ENCODE measurements at places on chromosomes 4 and X. TPM values are rescaled to one million over a fixed set of nuclear protein-coding genes. Genes with fewer than 3 reads are reported as not detected.
A peak's percentile ranks its signal among the peaks of the same experiment; 100 is the strongest.

GRCh38 chr4:145716661-145717200 lies 36.8 kb downstream of the C4orf51 start:
- no peaks in the 10 kb centered on the region for H3K36me3 ChIP-seq
- DNase-seq = no peak
- H3K27ac ChIP-seq = peak overlapping the region; percentile 83
- H3K27me3 ChIP-seq = no peaks in the 10 kb centered on the region
- no peak overlapping the region for H3K4me3 ChIP-seq
- H3K4me1 ChIP-seq = peaks cover 26% of the 10 kb centered on the region

GRCh38 chr4:54093324-54094240 lies 6.4 kb upstream of the GSX2 start:
- no peak overlapping the region for H3K27ac ChIP-seq
- no peaks in the 10 kb centered on the region for H3K36me3 ChIP-seq
- no peak overlapping the region for H3K4me3 ChIP-seq
- no peak for DNase-seq
- H3K27me3 ChIP-seq = peaks cover 86% of the 10 kb centered on the region

Gene MYOZ2
- polyA plus RNA-seq = 196 TPM

DNA sequence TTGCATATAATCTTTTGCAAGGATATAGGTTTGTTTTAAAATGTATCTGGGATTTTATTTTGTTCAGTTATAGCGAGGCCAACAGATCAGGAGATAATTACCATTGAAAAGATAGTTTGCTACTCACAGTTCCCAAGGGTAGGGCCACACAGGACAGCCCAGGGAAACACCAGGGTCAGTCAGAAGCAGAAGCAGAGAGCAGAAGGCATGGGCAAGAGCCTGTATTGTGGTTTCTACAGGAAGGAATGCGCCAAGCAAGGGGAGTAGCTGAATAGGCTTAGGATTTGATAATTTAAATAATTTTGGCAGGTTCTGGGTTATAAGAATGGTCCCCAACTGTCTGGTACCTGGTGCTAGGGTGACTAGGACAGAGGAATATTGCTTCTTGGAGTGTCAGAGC lies 61.6 kb downstream of the SYNPO2 start:
- H3K27me3 ChIP-seq = no peaks in the 10 kb centered on the region
- no peaks in the 10 kb centered on the region for H3K36me3 ChIP-seq
- no peak for DNase-seq
- H3K27ac ChIP-seq = no peak overlapping the region
- no peaks in the 10 kb centered on the region for H3K4me1 ChIP-seq

Gene ZMAT1
- polyA plus RNA-seq = 5.5 TPM

- no peak overlapping the region for H3K27ac ChIP-seq
- no peaks in the 10 kb centered on the region for H3K36me3 ChIP-seq
- no peaks in the 10 kb centered on the region for H3K27me3 ChIP-seq
- no peak for DNase-seq
- no peaks in the 10 kb centered on the region for H3K4me1 ChIP-seq
Measured at GRCh38 chr4:86368433-86368832, 8.6 kb upstream of the MAPK10 start.

GRCh38 chrX:12946838-12947544 lies 27.9 kb upstream of the TMSB4X start:
- peaks cover 27% of the 10 kb centered on the region for H3K27me3 ChIP-seq

DNA sequence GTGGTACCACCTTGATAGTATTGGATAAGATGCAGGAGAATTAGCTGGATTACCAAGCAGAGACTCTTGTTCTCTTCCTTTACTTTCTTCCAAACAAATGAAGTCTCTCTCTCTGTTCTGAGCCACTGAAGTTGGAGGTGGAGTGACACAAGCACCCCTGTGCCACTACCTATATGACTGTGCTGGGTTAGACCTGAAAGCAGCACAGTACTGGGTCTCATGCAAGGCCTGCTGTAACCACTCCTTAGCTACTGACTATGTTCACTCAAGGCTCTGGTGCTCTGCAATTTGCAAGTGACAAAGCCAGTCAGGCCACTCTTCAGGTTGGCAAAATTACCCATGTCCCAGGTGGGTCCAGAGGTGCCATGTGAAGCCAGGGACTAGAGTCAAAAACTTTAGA lies 389.6 kb upstream of the MAOA start:
- peaks cover 9% of the 10 kb centered on the region for H3K27me3 ChIP-seq
- no peaks in the 10 kb centered on the region for H3K4me1 ChIP-seq
- DNase-seq = no peak

DNA sequence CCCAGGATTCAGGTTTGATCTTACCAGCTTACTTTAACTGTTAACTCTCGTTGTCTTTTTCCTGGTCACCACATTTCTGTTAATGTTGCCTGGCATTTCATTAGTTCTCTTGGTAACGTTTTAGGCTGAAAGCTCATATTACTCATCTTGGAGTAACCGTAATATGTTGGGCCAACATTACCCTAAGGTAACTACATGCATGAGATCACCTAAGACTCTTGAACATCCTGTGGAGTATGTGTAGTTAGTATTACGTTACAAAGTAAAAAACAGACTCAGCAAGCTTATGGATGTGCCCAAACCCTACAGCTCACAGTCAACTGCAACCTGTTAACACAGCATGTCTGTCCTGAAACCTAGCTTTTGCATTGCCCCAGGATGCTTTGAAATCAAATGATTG lies 203.3 kb upstream of the HS3ST1 start:
- H3K4me3 ChIP-seq = no peak overlapping the region
- H3K4me1 ChIP-seq = no peaks in the 10 kb centered on the region
- H3K27ac ChIP-seq = no peak overlapping the region
- no peak for DNase-seq

Gene CT45A2
- not detected for polyA plus RNA-seq

GRCh38 chrX:37787423-37787869 lies 7.6 kb downstream of the CYBB start:
- no peaks in the 10 kb centered on the region for H3K36me3 ChIP-seq
- H3K4me3 ChIP-seq = no peak overlapping the region

Gene IDUA
- polyA plus RNA-seq = 12.6 TPM

DNA sequence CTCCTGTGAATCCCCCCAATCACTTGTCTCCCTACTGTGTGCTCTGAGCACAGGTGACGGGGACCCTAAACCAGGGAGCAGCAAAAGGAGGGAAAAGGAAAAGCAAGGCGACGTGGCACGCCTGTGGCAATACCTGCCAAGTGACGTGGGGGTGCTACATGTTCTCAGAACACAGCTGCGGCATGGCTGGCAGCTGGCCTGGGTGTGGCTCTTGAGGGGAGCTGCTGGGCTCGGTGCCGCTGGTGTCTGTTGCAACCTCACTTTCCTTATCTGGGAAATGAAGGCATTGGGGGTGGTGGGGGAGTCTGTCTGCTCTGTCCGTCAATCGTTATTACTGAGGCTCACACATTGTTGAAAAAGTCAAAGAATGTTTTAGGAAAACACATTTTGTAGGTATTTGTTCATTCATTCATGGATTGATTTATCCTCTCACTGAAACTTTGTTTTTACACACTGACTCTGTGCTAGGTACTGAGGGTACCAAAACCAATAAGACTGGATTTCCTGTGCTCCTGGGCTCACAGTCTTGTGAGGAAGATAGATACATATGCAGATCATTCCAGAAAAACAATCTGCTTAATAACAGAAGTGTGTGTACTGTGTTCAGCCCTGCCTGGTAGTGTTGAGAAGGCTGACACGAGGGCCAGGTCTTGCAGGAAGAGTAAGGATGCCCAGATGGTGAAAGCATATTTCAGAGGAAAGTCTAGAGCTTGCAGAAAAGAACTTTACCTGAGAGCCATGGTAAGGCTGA lies 217.6 kb downstream of the PTTG2 start:
- H3K27ac ChIP-seq = peak overlapping the region; percentile 72
- H3K27me3 ChIP-seq = no peaks in the 10 kb centered on the region
- H3K4me1 ChIP-seq = peaks cover 40% of the 10 kb centered on the region
- peak; percentile 80 for DNase-seq
- H3K36me3 ChIP-seq = no peaks in the 10 kb centered on the region

- no peak for DNase-seq
- H3K4me3 ChIP-seq = no peak overlapping the region
- H3K27ac ChIP-seq = no peak overlapping the region
- H3K27me3 ChIP-seq = peaks cover 30% of the 10 kb centered on the region
- H3K36me3 ChIP-seq = no peaks in the 10 kb centered on the region
- H3K4me1 ChIP-seq = peaks cover 4% of the 10 kb centered on the region
Measured at GRCh38 chrX:39960219-39960618, 137.5 kb downstream of the BCOR start.

DNA sequence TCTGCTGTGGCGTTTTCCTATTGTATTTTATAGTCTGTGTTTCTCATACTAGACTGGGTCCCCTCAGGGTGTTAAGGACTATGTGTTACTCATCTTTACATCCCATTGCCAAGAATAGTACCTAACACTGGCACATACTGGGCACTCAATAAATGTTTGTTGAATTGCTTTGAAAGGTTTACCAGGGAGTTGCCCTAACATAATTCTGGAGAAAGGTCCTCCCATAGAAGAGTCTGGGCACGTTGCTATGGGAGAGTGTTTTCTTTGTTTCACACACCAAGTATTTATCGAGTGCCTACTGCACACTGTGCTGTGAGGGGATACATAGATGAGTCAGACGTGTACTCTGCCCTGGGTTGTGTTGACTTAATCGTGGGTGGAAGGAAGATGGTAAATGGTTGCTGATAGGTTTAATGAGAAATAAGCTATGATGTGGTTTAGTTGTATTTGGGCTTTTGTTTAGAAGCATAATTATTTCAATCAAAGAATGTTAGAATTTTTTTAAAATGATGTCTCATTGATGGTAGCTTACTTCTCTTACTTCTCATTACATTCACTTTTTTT lies 42.9 kb downstream of the AFF1 start:
- H3K4me1 ChIP-seq = no peaks in the 10 kb centered on the region
- H3K36me3 ChIP-seq = no peaks in the 10 kb centered on the region
- no peaks in the 10 kb centered on the region for H3K27me3 ChIP-seq
- H3K4me3 ChIP-seq = no peak overlapping the region
- DNase-seq = no peak

Gene RHOXF2B
- polyA plus RNA-seq = not detected

Gene CFAP47
- 0.34 TPM for polyA plus RNA-seq

DNA sequence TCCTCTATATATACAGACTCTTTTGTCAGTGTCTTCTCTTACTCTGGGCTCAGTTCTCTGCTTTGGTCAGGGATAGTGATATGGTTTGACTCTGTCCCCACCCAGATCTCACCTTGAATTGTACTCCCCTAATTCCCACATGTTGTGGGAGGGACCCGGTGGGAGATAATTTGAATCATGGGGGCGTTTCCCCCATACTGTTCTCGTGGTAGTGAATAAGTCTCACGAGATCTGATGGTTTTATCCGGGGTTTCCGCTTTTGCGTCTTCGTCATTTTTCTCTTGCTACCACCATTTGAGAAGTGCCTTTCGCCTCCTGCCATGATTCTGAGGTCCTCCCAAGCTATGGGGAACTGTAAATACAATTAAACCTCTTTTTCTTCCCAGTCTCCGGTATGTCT lies 144.4 kb downstream of the GLUD2 start:
- no peak overlapping the region for H3K27ac ChIP-seq
- no peaks in the 10 kb centered on the region for H3K36me3 ChIP-seq
- H3K4me1 ChIP-seq = no peaks in the 10 kb centered on the region
- no peaks in the 10 kb centered on the region for H3K27me3 ChIP-seq

GRCh38 chr4:3368841-3369760 lies 72.7 kb upstream of the HGFAC start:
- H3K4me1 ChIP-seq = peaks cover 73% of the 10 kb centered on the region
- no peak for DNase-seq
- no peaks in the 10 kb centered on the region for H3K36me3 ChIP-seq
- peaks cover 8% of the 10 kb centered on the region for H3K27me3 ChIP-seq

Gene MAPK10
- polyA plus RNA-seq = 5.6 TPM

DNA sequence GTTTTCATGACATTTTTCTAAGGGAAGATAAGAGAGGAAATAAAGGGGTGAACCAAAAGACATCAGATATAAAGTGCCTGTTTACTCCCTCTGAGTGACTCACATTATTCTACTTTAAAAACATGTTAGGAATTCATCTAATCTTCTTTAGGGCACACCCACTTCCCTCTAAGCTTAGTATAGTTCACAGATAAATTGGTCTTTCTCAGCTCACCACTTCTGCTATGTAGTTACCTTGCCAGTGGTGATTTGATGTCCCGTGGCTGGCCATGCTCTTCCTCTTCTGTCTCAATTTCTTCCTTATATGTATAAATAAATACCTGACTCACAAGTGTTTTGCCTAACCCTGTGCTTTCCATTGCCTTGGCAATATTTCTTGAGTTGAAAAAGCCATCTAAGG lies 96.8 kb downstream of the PDLIM5 start:
- H3K36me3 ChIP-seq = no peaks in the 10 kb centered on the region
- H3K27me3 ChIP-seq = no peaks in the 10 kb centered on the region
- H3K4me1 ChIP-seq = no peaks in the 10 kb centered on the region
- DNase-seq = no peak
- H3K4me3 ChIP-seq = no peak overlapping the region

DNA sequence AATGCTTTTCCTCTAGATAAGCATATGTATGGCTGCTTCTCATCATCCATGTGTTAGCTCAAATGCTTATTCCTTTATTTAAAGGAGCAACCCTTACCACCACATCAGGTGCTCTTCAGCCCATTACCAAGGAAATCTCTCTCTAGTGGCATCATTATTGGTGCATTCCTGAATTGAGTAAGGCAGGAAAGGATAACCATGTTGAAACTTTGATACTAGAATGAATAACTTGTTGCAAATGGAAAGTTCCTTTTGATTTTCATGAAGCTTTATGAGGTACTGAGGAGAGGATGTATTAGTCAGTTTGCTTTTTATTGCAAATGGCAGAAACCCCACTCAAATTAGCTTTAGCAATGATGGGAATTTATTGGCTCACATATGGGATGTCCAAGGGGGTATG lies 212.3 kb upstream of the FGF13 start:
- DNase-seq = no peak
- H3K4me1 ChIP-seq = no peaks in the 10 kb centered on the region
- H3K36me3 ChIP-seq = no peaks in the 10 kb centered on the region
- no peaks in the 10 kb centered on the region for H3K27me3 ChIP-seq

DNA sequence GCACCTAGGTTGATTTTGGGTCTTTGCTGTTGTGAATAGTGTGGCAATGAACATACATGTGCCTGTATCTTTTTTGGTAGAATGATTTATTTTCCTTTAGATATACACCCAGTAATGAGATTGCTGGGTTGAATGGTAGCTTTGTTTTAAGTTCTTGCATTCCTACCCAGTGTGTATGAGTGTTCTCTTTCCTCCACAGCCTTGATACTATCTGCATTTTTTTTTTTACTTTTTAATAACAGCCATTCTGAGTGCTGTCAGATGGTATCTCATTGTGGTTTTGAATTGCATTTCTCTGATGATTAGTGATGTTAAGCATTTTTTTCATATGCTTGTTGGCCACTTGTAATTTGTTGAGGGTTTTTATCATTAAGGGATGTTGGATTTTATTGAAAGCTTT lies 351.8 kb upstream of the GNPDA2 start:
- H3K27me3 ChIP-seq = no peaks in the 10 kb centered on the region
- DNase-seq = no peak
- no peak overlapping the region for H3K27ac ChIP-seq
- H3K4me1 ChIP-seq = no peaks in the 10 kb centered on the region
- H3K36me3 ChIP-seq = no peaks in the 10 kb centered on the region

- peak; percentile 27 for DNase-seq
- no peaks in the 10 kb centered on the region for H3K4me1 ChIP-seq
- no peak overlapping the region for H3K4me3 ChIP-seq
- no peaks in the 10 kb centered on the region for H3K27me3 ChIP-seq
- peaks cover 23% of the 10 kb centered on the region for H3K36me3 ChIP-seq
Measured at GRCh38 chr4:55435141-55435841, 39.5 kb downstream of the TMEM165 start.

Gene NAAA
- polyA plus RNA-seq = 12.1 TPM

All from muscle of leg (tissue), 16 donors.